GM12892 (cell line): ENCODE measurements at places on chromosomes 6 and 20.

- DNase-seq, result no peak
Observed at GRCh38 chr6:1384549-1385128, 4.7 kb upstream of the FOXF2 start.

DNA sequence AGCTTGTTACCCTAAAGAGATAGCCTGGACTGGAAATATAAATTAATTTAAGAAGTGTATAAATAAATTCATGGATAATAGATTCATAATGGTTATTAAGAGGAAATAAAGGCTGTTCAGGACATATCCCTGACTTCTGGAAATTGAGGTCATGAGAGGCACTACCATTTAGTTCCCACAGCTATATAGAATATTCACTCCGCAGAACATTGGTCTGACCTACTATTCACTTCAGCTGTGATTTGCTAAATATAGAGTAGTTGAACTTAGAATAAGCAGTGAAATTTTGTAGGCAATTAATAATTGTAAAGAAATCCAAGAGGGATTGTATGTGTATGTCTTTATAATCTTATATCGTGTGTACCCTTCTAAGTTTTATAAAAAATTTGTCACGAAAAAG lies 112.8 kb downstream of the ARID1B start:
- no peak for DNase-seq

GRCh38 chr6:160174681-160175080 lies 53.1 kb downstream of the SLC22A1 start:
- no peak for DNase-seq

GRCh38 chr20:45987108-45987780 lies 15.2 kb upstream of the ZNF335 start:
- peak; percentile 77 for DNase-seq
